ENCODE measurements at places on chromosomes 13 and 19.

DNA sequence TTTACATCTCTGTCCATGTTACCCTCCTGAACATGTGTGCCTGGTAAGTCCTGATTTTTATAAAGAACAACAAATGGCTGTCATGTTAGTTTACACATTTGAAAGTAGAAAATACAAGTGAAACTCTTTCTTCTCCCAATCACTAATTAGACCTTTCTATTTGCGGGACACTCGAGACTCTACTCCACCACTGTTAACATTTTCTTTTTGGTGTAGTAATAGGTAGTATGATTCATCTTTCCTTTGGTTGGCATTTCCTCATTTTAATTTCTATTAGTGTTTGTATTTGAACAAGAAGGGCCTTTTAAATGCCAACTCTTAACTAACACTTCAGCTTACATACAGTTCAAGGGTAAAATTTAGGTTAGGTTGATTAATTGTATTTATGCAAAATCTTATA is 371.1 kb downstream of the PCDH9 start:
- DNase-seq: no peak

- no peak for DNase-seq
Measured at GRCh38 chr13:68749796-68750195, 1357.8 kb upstream of the ATXN8OS start.

DNA sequence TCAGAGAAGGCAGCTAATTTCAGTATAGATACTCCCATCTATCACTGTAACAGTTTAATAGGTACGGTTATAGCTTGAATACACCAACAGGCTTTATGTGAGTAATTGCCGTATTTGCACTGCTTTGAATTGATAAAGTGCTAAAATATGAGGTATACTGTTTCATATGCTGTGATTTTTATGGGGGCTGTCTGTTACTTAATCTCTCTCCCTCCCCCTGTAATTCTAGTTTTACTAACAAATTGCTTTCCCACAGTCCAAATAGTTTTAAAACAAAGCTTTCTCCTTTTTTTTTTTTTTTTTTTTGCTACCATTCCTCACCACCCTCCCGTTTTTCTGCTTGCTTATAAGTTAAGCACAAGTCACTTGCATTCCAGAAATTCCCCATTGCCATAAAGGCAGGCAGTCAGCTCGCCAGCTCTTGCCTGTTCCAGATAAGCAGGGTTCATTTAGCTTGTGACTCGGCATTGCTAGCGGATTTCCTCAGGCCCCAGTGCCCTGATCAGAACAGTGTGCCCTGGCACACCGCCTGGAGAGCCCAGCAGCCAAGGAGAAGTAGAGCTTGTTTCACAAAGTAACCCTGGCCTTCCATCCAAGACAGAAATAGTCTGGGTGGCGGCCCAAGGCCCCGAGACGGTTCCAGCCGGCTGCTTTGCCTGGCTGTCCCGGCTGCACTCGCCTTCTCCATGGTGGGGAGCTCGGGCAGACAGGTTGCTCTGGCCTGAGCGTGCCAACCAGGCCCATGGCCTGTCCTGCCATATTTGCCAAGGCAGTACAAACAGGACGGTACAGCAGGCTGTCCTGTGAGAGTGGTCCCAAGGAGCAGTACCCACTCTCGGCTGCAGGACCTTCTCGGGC is 43.5 kb upstream of the NPAS1 start:
- DNase-seq: peak; percentile 69

DNA sequence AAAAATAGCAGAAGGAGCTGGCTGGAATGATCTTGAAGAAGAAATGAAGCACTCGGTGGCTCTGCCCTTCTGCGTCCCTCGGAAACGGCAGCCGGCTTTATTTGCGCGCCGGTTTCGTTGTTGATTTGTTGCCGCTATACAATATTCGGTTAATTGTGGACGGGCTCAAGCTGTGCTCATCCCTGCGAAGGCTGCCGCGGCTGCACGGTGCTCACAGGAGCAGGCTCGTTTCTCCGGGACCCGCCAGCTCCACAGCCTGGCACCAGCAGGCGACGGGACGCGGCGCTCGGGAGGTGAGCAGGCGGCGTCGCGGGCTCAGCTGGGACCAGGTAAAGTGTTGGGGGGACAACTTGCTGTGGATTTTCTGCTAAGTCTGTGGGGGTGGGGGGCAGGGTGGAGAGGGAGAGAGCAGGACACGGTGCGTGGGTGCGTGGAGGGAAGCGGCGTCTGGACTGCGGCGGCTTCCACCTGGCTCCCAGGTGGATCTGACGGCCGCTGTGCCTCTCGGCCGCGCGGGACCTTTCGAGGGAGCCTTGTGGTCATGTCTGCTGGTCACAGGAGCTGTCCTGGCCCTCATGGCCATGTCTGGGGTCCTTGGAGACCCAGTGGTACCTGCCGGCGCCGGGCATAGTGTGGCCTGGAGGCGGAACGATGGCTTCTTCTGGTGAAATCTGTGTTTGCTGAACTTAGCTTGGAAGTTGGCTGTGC is 90.9 kb downstream of the TEX29 start:
- DNase-seq: no peak

DNA sequence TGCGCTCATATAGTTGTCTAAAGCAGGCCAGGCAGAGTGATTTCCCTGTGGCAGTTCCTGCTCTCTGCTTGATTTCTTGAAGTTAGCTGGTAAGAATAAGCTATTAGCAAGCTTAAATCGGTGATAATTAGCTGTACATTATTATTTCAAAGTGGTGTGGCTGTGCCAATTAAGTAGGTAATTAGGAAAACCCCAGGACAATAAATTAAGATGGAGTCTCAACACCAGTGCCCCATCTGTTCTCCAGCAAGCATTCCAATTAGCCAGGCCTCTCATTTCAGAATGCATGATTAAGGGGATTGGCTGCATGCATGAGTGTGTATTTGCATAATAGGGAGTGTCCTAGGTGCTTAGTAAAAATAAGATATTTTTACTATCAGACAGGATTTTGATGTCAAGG is 342.3 kb downstream of the GPC5 start:
- no peak for DNase-seq

GRCh38 chr13:99665711-99666110 is 164.4 kb downstream of the TM9SF2 start:
- DNase-seq: no peak

GRCh38 chr13:113126265-113127150 is 3.9 kb downstream of the F10 start:
- DNase-seq: no peak

GRCh38 chr19:2016041-2016807 is 710 bp upstream of the BTBD2 start:
- DNase-seq: peak; percentile 87

DNA sequence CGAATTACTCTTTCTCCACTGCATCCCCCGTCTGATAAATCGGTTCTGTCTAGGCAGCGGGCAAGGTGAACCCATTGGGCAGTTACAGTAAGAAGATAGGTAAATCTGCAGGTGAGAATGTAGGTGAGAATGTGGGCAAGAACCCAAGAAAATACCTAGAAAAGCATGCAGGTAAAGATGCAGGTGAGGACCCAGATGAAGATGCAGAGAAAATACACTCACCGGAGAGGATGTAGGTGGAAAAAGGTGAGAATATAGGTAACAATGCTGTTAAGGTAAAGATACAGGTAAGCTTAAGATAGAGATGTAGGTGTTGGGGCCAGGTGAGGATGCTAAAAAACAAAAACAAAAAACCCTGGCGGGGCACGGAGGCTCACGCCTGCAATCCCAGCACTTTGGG is 6.3 kb upstream of the TNFSF14 start:
- DNase-seq: no peak

- DNase-seq: no peak
Measured at GRCh38 chr19:52094526-52095130, 937 bp downstream of the ZNF841 start.

DNA sequence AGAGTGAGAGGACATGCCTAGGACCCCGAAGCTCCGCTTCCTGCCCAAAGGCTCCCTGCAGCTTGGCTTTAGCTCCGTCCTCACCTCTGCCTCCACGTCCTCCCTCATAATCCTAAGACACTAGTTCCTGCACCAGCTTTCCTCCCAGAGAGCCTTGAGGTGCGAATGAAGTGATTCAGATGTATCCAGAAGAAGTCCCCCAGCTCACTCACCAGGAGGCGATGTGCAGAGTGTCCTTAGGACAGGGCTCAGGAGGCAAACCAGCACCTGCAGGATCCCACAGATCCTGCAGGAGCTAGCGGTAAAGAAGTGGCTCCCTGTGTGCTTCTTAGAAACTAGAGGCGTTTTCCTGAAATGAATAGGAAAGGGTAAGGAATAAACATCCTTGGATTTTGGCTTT is 109.7 kb downstream of the HSPH1 start:
- DNase-seq: no peak

DNA sequence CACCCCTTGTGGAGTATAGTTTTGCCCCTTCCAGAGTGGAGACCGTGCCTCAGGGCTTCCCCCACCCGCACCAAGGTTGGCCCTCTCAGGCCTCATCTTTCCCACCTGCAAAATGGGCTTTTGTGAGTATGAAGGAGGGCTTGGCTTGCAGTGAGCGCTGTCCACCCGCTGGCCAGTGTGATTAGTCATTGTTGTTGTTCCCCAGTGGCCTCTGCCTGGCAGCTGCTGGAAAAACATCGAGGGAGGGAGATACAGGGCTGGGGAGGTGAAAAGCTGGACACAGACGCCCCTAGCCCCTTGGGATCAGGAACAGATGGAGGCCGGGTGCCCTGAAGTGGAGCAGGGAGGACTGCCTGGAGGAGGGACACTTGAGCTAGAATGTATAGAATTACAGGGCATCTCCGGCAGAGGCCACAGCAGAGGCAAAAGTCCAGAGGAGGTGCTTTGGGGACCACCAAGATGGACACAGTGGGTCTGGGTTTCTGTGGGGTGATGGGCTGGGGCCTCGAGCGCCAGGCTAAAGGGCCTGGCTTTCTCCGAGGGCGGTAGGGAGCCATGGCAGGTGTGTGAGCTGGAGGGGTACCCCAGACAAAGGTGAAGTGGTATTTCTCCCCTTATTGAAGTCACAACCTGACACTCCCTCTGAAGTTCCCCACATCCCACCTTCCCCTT is 3.9 kb upstream of the IL12RB1 start:
- DNase-seq: no peak

GRCh38 chr19:30167206-30167868 is 204.8 kb upstream of the ZNF536 start:
- DNase-seq: no peak

DNA sequence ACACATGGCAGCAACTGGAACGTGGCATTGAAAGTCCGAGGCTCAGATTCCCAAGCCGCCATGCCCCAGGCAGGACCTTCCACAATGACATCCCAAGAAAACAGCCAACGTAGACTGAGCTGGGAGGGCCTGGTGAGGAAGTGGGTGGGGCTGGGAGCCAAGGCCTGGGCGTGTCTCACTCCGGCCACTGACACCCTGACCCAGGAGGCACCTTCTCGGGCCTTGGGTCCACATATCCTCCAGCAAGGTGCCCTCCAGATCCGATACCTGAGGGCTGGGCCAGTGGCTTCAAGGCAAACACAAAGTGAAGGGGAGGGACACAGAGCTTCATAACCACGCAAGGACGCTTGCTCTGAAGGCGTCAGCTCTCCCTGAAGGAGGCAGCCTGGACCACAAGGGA is 43.0 kb downstream of the RAB20 start:
- DNase-seq: no peak

DNA sequence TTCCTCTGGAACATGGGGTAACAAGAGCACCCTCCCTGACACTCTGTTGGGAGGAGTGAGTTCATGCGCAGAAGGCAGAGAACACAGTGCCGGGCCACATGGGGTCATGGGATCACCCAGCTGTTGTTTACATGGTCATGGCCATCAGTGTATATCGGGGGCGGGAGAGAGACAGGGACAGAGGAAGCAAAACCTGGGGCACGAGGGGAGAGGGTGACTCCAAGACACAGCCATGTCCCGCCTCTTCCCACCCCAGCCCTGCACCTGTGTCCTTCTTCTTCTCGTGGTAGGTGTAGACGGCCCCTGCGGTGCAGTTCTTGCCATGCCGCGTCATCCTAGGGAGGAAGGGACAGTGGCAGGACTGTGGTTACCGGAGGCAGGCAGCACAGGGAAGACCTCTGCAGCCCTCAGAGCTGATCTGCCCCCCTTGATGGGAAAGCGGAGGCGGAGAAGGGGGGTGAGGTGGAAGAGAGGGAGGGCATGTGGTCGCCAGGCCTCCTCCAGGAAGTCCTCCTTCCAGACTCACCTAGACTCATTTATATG is 19.9 kb downstream of the NOSIP start:
- no peak for DNase-seq

- no peak for DNase-seq
Measured at GRCh38 chr13:85659493-85659892, 139.7 kb downstream of the SLITRK6 start.

DNA sequence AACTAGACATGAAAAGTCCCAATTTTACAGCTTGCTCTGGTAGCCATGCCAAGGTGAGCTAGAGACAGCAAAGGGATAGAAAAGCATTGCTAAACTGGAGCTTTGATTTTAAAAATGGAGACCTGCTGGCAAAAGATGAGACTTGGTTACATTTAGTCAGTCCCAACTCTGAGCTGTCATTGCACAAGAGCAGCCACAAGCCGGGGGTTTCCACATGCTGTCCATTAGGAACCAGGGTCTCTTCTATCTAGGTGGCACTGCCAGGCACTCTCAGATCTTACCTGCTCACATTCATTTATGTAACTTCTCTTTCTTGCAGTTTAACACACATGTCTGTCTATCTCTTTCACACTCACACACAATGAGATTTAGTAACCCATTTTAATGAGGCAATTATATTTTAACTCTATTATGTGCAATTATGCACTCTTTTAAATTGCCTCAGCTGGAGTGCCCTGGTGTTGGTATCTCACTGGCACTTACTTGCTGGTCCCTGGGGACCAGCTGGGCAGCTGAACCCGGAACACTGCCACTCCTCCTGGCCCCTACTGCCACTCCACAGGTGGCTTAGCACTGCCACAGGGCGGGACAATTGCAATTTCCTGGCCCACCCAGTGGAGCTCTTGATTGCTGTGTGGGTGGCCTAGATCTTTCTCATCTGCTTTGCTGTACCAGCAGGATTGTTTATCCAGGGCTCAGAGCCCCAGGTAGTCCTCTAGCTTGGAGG is 112.5 kb downstream of the COG6 start:
- no peak for DNase-seq

DNA sequence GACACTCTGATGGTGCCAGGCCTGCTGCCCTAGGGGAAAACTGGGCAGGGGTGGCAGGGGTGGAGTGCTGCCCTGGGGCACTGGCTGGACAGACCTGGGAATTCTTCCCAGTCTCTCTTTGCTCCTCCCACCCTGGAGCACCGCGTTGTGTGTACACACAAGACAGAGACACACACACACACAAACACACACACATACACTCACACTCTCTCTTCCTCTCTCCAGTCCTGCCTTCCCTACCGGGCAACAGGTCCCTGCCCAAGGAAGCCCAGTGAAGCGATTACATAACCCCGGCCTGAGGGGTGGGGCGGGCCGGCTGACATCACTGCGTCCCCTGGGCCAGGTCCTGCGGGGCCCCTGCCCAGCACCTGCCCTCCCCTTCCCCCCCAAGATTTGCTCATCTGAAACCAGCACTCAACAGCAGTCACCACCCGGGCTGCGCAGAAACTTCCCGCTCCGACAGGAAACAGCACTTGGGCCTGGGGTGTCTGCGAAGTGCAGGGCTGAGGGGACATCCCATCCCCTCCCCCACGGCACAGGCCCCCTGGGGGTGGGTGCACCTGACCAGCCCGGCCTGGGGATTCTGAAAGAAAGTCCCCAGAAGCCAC is 1.2 kb downstream of the MKNK2 start:
- peak; percentile 71 for DNase-seq

GRCh38 chr13:80475718-80476117 is 134.8 kb upstream of the SPRY2 start:
- no peak for DNase-seq
